ENCODE measurements at places on chromosomes 6 and 20.

DNA sequence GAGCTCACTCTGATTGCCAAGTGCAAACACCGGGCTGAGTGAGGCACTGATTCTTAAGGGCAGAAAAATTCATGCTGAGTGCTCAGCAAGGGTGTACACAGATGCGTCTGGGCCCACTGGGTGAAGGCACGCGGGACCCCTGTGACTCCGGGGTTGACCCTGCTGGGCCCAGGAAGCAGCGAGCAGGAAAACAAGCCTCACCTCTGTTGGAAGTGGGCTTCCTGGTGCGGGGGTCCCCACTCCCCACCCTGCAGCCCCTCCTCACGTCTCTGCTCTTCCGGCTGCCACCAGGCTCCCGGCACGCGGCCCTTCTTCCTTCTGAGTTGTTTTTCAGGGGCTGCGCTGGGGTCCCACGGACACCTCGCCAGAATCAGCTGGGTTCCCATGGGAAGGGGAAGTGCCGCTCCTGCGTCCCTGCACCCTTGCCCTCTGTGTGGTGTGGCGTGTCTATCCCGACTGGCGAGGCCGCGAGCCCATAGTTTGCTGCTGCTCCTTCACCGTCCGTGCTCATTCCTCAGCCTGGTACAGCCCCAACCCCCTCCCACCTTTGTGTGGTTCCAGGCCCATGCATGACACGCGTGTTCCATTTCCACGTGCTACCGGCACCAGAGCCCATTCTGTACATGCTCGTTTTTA, 80.6 kb upstream of the BHLHE23 start:
- no peak for DNase-seq

GRCh38 chr6:32815996-32816395, 806 bp downstream of the HLA-DOB start:
- no peak for DNase-seq

DNA sequence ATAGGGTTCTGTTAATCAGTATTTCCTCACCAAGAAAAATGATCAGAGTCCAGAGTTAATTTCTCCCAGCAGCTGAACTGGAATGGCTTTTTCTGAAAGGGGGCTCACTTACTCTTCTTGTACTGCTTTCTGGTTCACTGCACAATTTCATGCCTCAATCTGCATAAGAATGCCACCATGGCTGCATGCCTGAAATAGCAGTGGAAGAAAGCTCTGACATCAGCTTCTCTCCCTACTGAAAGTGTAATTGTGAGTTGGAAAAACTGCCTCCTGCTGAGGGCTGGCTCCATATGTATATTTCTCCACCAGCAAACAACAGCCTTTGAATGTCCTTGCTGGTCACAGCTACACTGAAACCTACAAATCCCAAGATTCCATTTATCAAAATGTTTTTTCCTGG, 1027.2 kb upstream of the GJE1 start:
- DNase-seq = no peak

GRCh38 chr6:25670793-25671513, 18.9 kb downstream of the SCGN start:
- DNase-seq = no peak

DNA sequence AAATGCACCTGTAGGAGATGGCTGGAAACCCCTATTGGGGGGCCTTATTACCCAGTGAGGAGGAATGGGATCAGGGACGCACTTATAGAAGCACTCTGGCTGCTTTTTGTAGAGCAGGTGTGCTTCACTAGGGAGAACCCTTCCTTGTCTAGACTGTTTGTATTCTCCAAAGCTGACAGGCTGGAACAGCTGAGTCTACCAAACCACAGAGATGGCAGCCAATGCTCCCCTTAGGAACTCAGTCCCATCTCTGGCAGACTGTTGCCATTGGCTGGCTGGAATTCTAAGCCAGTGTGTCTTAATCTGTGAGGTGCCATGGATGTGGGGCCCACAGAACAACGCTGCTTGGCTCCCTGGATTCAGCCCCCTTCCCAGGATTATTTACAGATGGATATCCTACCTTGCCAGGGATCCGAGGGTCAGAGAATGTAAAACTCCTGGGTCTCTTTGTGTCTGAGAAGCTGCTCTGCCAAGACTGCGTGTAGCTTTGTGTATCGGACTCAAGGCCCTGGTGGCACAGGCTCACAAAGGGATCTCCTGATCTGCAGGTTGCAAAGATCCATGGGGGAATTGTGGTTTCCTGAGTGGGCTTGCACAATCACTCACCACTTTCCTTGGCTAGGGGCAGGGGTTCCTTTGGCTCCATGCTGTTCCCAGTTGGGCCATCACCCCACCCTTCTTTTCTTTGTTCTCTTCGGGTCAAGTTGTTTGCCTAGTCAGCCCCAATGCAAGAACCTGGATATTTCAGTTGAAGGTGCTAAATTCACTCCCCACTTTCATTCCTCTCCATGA, 26.1 kb downstream of the C6orf52 start:
- no peak for DNase-seq

DNA sequence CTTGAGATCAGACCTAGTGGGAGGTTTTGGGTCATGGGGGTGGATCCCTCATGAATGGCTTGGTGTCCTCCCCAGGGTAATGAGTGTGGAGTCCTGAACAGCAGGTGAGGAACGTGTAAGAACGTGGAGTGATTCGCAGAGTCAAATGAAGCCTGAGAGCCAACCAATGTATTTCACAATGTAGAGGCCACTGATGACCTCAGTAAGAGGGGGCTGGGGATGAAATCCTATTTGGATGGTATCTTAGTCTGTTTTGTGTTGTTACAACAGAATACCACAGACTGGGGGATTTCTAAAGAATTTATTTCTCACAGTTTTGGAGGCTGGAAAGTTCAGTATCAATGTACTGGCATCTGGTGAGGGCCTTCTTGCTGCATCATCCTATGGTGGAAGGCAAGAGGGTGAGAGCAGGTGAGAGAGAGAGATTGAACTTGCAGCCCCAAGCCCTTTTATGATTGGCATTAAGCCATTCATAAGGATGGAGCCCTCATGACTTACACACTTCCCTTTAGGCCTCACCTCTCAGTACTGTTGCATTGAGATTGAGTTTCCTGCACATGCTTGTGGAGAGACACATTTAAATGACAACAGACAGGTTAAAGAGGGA, 47.3 kb upstream of the HIVEP1 start:
- DNase-seq = no peak

GRCh38 chr6:43221046-43221972, 8.0 kb downstream of the DNPH1 start:
- no peak for DNase-seq
